PC-3 (cell line): ENCODE measurements at places on chromosomes 4 and X.

GRCh38 chr4:107825072-107825824, 516 bp downstream of the SGMS2 start:
- DNase-seq = peak; percentile 52

GRCh38 chr4:26692014-26692726, 108.3 kb downstream of the TBC1D19 start:
- DNase-seq = peak; percentile 61

- DNase-seq = no peak
Measured at GRCh38 chr4:140091305-140091704, 62.7 kb downstream of the MAML3 start.

DNA sequence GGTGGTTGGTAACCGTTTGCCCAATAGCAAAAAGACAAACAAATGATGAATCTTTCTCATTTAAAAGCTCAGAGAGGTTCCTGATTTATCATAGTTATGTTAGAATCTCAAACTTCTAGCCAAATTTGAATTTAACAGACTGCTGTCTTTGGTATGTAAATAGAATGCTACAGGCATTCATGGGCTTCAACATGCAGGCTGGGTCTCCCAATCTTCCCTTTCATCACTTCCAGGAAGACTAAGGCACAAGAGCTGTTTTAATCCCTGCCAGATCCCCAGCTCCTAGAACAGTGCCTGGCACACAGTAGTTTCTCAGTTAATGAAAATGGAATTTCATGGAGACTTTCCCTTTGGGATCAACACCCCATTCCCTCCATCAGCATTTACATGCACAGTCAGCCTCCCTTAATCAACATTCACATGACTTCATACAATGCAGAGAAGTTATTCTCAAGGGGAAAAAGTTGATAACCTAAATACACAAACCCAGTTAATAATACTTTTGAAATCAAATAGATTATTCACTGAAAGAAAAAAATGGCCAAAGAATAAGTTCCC, 107.6 kb upstream of the C1QTNF7 start:
- DNase-seq = peak; percentile 6

- no peak for DNase-seq
Measured at GRCh38 chr4:119671205-119671604, 42.6 kb upstream of the PDE5A start.
